ENCODE measurements at places on chromosomes 7 and 10.

GRCh38 chr7:18572154-18572553 lies 76.6 kb downstream of the HDAC9 start:
- no peak for DNase-seq

- DNase-seq: no peak
Observed at GRCh38 chr7:98229441-98229840, 18.2 kb downstream of the BHLHA15 start.

- DNase-seq: no peak
Observed at GRCh38 chr10:34698979-34699378, 116.1 kb downstream of the PARD3 start.

DNA sequence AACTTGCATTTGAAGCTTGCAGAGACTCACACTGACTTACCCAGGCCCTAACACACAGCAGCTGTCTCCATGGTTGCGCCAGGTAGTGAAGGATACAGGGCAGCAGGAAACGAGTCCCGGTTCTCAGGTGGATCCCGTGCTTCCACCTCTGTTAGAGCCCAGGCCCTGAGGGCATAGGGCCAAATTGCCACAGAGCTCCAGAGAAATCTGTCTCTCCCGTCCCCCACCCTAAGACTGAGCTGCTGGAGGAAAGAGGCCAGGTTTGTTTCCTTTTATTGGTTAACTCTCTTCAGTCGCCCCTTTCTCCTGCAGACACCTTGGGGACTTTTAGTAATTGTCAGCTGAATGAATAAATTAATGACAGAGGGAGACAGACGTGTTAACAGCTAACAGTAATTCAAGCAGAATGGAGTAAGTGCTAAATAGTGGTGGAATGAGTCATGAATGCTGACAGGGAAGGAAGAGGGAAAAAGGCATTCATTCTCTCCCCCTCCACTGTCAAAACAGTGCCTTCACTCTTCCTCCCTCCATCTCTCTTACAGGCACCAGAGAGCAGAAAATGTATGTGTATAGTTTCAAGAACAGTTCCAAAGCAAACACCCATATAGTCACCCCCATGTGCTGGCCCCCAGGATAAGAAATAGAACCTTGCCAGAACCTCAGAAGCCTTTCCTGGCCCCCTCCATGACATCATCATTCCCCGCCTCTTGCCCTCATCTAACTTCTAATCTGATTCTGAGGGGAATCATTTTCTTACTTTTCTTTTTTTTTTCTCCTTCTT lies 16.8 kb upstream of the DLG5 start:
- DNase-seq: no peak
